Stimulated activated CD8-positive, alpha-beta memory T cell treated with anti-CD3 and anti-CD28 coated beads, Interleukin-15, amount 100 ng/mL, for 4 hours (primary cell): ENCODE measurements at places on chromosomes 7 and 10.

DNA sequence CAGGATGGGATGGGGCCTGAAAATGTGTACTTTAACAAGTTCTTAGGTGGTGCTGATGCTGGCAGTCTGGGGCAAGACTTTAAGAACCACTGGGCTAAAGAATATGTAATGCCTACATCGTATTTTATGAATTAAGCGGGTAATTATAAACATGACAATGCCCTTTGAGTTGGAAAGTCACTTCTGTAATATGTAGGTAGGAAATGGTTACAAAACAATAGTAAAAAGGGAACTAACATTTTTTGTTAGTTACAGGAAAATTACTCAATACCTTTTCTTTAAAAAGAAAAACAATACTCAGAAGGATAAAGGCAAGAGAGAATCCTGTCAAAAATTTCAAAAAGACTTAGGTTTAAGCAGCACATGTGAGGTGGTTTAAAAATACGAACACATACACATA lies 48.3 kb upstream of the STEAP4 start:
- DNase-seq, result no peak

GRCh38 chr10:23337616-23338015 lies 7.0 kb downstream of the C10orf67 start:
- DNase-seq, result no peak

- no peak for DNase-seq
Observed at GRCh38 chr10:30832749-30833627, 198.7 kb downstream of the ZNF438 start.

DNA sequence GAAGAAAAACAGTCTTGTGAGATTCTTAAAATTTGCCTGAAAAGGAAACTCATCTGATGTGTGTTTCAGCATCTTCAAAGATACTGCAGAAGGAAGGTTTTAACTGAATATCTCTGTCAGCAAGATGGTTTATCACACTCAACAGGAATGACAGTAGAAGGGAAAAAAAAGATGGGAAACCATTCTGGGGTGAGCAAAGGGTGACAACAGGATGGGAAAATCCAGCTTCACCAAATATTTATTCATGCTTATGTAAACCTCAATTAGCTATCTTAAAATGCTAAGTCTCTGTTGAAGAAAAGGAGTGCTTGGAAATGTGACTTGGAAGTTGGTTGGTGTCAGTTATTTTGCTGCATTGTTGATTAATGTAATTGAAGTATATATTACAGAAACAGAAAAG lies 82.2 kb downstream of the FZD1 start:
- no peak for DNase-seq

DNA sequence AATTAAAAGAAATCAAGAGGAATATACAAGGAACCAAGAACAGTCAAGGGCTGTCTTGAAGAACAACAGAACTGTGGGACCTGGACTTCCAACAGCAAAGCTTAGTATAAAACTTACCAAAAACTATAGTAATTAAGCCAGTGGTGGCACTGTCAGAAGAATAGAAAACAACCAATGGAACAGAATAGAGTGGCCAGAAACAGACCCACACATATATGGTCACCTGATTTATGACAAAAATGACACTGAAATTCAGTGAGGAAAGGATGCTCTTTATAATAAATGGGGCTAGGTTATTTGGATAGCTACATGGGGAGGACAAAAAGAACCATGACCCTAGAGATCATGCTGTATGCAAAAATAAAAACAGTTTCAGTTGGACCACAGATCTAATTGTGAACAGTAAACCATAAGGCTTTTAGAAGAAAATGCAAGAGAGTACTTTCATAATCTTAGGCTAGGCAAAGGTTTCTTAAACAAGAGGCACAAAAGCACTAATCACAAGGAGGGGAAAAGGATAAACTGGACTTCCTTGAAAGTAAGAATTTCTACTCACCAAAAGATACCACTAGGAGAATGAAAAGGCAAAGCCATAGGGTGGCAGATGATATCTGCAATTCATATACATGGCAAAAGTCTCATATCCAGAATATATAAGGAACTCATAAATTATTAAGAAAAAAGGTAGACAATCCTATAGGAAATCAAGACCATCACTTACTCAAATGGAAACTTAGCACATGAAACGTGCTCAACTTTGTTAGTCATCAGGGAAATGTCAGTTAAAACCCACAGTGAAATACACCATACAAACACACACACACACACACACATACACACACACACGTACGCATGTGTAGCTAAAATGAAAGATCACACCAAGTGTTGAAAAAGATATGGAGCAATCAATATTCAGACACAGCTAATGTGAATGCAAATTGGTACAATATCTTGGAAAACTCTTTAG lies 20.8 kb downstream of the HYCC1 start:
- no peak for DNase-seq

DNA sequence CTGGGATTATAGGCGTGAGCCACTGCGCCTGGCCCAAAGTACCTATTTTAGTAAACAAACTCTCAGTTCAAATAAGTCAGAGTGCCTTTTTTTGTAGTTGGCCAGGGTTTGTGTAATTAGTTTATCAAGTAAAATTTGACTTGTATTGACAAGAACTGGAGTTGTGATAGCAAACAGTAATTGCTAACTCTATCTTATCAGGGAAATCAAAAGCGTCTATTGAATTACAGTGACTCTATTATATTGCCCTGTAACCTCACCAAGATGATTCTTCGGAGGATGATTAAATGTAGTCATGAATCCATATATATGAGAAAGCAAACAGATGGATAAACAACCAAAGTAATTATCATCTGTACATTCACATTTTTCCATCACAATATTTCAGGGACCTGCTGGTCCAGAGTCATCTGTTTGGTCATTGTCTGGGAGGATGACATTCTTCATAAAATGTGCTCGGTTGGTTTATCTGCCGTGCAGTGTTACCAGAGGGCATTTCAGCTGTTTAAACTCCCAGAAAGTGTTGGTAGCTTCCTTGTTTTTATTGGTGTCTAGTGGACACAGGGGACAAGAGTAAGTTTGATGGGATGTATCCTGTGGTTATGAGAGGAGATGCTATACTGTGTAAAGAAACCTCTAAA lies 35.6 kb downstream of the DOCK1 start:
- no peak for DNase-seq
